ENCODE measurements at places on chromosomes 5 and 9. TPM values are rescaled to one million over a fixed set of nuclear protein-coding genes. Genes with fewer than 3 reads are reported as not detected.

The HEMGN gene
- not detected for total RNA-seq

The JAKMIP2 gene
- total RNA-seq = 0.57 TPM

The UBE2D2 gene
- 43.4 TPM for total RNA-seq

The TLR4 gene
- total RNA-seq = 4.1 TPM

The ORM2 gene
- not detected for total RNA-seq

The GMCL2 gene
- not detected for total RNA-seq

The CDK5RAP2 gene
- total RNA-seq = 20.8 TPM

The CERCAM gene
- 120 TPM for total RNA-seq

The ST8SIA4 gene
- total RNA-seq = 0.28 TPM

The HSPB3 gene
- total RNA-seq = not detected

The PPIP5K2 gene
- total RNA-seq = 34.1 TPM

The SLC25A2 gene
- 0.18 TPM for total RNA-seq

The DBH gene
- total RNA-seq = not detected

The ASS1 gene
- 329 TPM for total RNA-seq

The NTRK2 gene
- total RNA-seq = not detected

The ANKDD1B gene
- total RNA-seq = 1.1 TPM

The IL13 gene
- not detected for total RNA-seq

The INSL4 gene
- not detected for total RNA-seq

The GLRX gene
- total RNA-seq = 51.0 TPM

The PRLR gene
- total RNA-seq = 0.18 TPM

The PCA3 gene
- not detected for total RNA-seq

The APBA1 gene
- 7.1 TPM for total RNA-seq

The ENG gene
- 13.2 TPM for total RNA-seq

The RLN2 gene
- not detected for total RNA-seq

The SLC4A9 gene
- not detected for total RNA-seq

The AK8 gene
- 0.37 TPM for total RNA-seq

The PCDHGB7 gene
- 6.9 TPM for total RNA-seq

The TAL2 gene
- not detected for total RNA-seq

The TPPP gene
- total RNA-seq = 0.09 TPM

The ZNF658 gene
- 4.9 TPM for total RNA-seq

The SLC2A6 gene
- total RNA-seq = 12.9 TPM

The PTPN3 gene
- total RNA-seq = under 0.01 TPM

The PCDHB14 gene
- total RNA-seq = 0.85 TPM

The LCN9 gene
- total RNA-seq = not detected

The FBP2 gene
- not detected for total RNA-seq

The CCNB1 gene
- 25.7 TPM for total RNA-seq

The IFNA13 gene
- total RNA-seq = not detected

The SLC31A2 gene
- total RNA-seq = 10.0 TPM

The FGF1 gene
- 0.92 TPM for total RNA-seq

The PCDHA9 gene
- total RNA-seq = 0.18 TPM

The TMEM174 gene
- not detected for total RNA-seq

The SLC36A3 gene
- not detected for total RNA-seq

The PCDHB15 gene
- total RNA-seq = 0.46 TPM

The DAPK1 gene
- total RNA-seq = 23.8 TPM

The PLCXD3 gene
- total RNA-seq = under 0.01 TPM

The RABEPK gene
- 40.5 TPM for total RNA-seq

The ADAMTSL1 gene
- total RNA-seq = 26.1 TPM

The PAPPA gene
- 209 TPM for total RNA-seq

The EQTN gene
- not detected for total RNA-seq

The PCDHA7 gene
- total RNA-seq = 0.57 TPM

The GPR151 gene
- total RNA-seq = not detected

The INSYN2B gene
- 3.1 TPM for total RNA-seq
